ENCODE measurements at places on chromosomes 16 and 17.

DNA sequence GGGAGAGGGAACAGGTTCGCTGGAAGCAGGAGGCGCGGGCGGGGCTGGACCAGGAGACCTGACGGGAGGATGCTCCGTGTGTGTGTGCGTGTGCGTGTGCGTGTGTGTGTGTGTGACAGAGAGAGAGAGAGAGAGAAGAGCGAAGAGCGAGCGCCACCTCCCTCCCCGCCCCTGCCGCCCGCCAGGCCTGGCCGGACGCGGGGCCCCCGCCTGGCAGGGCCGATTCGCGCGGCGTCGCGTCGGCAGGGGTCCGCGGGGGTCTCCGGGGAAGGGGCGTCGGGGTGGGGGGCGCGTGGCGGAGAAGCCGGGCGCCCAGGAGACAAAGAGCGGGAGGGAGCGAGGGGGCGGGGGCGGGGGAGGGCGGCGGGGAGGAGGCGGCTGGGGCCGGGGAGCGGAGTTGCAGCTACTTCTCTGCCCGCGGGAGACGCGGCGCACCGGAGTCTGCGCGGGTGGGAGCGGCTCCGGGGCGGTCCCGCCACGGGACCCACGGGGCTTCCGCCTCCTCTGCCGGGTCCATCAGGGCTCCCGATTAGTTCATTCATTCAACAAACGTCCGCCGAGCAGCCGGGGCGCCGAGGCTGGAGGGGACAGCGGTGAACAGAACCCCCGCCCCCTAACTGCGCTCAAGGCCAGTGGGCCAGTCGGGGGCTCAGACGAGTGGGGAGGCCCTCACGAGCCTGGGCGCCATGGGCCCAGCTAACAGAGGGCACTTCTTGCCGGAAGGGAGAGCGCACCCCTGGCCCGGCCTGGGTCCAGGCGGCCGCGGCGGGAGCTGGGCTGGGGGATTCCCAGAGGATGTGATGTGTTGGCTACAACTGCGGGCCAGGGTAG lies at the start of gene SAMD14:
Gene SAMD14 (minus strand): TSS at position 433 of the 831 bp plus-strand sequence. CDS start 5,201 bp downstream, outside the sequence.
- no peak for DNase-seq

DNA sequence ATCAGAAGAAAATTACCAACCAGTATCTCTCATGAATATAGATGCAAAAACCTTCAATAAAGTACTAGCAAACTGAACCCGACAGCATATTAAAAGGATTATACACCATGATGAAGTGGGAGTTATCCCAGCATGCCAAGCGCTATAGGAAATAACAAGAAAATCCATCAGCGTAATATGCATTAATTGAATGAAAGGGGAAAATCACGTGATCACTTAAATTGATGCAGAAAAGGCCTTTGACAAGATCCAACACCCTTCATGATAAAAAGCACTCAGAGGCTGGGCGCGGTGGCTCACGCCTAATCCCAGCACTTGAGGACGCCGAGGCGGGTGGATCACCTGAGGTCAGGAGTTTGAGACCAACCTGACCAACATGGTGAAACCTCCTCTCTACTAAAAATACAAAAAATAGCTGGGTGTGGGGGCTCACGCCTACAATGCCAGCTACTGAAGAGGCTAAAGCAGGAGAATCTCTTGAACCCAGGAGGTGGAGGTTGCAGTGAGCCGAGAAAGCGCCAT lies 4.8 kb downstream of the CTRB2 start:
- no peak for DNase-seq

DNA sequence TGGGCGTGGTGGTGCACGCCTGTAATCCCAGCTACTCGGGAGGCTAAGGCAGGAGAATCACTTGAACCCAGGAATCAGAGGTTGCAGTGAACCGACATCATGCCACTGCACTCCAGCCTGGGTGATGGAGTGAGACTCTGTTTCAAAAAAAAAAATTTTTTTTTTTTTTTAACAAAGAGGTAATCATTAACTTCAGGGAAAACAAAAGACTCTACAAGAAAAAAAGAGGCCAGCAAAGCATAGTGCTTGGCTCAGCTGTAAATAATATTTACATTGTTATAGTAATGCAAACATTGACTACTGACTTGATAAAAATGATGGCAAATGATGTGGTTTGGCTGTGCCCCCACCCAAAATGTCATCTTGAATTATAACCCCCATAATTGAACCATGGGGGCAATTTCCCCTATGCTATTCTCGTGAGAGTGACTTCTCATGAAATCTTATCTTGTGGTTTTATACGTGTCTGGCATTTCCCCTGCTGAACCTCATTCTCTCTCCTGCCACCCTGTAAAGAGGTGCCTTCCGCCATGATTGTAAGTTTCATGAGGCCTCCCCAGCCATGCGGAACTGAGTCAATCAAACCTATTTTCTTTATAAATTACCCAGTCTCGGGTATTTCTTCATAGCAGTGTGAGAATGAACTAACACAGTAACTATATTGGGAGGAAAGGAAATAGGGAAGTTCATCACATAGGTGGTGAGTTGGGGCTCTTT lies 12.7 kb upstream of the SSTR2 start:
- no peak for DNase-seq

DNA sequence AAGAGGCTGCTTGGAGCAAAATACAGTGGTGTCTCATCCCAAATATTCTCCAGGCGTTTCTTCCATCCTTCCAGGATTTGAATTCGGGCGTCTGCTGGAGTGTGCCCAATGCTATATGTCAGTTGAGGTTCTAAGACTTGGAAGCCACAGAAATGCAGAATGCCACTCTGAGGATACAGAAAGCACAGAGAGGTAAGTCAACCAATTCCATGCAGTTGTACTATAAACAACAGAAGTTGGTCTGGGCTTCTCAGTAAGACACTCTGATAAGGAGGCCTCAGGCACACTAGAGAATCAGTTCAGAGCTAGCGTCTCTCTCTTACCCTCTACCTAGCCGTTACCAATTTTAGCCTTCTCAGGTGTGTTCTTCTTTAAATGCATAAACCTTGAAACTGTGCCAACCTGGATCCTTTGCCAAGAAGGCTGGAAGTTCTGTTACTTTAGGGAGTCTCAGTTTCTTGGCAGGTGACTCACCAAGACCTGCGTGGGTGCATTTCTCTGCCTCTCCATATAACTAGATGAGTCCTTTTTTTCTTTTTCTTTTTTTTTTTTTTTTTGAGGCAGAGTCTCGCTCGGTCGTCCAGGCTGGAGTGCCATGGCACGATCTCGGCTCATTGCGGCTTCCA lies 15.1 kb downstream of the NQO1 start:
- DNase-seq: no peak

- DNase-seq: no peak
These were observed 308.7 kb upstream of the N4BP1 start for GRCh38 chr16:48918520-48919258.

GRCh38 chr17:57899822-57900221 lies 50.0 kb upstream of the MRPS23 start:
- no peak for DNase-seq
